ENCODE measurements at places on chromosomes 6 and 20.
A peak's percentile ranks its signal among the peaks of the same experiment; 100 is the strongest.

DNA sequence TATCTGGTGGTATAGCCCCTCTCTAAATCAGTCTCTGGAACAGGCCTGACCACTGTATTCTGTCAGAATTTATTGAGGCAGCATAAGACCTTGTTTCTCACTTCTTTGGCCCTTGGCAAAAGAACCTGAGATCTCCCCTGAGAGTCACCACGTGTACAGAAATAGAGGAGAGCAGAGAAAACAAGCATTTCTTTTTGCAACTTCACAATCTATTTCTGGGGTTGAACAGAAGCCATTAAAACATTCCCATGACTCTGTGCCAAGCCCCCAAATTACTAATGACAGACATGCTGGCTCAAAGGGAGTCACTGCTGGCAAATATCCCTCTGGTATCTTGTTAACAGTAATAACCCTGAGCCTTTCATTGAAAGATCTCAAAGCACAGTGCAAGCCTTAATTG, 395.3 kb downstream of the MAFB start:
- no peak for DNase-seq

DNA sequence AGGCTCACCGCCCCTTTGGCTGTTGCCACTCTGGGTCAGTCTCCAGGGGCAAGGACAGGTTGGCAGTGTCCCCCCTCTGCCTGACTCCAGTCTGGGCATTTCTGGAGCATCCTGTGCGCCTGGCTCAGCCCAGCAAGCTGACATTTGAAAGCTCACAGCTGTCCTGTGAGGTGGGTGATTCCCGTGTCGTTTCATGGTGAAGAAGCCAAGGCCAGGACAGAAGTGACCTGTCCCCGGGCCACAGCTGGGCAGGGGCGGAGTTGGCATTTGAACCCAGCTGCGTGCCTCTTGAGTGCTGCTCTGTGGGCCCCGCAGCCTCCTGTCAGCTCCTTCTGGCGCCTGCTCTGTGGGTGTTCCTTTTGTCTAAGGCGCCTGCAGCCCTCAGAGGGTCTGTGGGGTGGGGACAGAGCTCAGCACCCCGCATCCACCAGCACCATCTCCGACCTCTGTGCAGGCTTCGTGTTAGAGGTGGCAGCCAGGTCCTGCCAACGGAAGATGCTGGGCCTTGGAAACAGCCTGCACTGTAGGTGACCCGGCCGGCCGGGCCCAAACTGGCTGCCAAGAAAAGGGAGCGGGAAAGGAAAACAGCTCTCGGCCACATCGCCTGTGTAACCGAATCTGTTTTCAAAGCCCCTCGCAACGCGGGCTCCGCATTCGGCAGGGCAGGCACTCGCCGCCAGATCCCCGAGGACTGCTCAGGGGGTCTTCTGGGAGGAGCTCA, 5.8 kb upstream of the GATA5 start:
- no peak for DNase-seq

DNA sequence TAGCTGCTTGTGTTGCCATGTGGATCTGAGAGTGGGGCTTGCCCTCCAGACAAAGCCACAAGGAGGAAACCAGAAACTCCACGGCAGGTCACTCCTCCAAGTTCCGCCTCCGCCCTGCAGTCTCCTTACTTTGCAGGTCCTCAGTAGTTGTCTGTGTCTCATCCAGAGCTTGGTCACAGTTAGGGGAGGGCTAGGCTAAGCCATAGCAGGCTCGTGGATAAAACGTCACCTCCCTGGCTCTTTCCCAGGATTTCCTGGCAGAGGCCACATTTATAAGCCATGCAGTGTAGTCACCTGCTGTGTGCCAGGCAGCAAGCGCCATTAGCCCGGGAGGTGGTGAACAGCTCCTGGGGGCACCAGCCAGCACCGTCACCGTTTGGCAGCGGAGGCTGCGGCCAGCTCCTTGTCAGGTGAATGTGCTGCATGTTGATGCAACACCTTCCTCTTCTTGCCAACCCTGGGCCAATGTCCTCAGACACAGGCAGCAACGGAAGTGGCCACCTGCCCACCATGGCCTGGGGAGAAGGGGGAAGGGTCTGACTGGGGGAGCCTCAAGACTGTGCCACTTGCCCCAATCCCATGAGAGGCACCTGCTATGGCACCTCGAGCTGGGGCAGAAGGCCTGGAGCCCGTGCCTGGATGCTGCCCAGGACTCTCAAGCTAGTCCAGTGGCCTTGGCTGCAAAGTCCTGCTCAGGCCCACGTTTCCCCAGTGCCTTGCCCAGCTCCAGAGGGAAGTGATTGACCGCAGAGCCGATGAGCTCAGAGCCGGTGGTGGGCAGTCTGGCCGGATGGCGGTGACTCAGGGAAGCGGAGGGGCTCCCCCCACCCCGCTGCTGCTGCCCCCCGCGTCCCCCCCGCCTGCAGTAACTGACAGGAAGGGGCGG, 39.0 kb upstream of the SLCO4A1 start:
- peak; percentile 95 for DNase-seq

- no peak for DNase-seq
Measured at GRCh38 chr20:33676121-33676520, 1.9 kb upstream of the NECAB3 start.

GRCh38 chr6:37230104-37230503, 27.5 kb upstream of the TBC1D22B start:
- DNase-seq, result no peak

DNA sequence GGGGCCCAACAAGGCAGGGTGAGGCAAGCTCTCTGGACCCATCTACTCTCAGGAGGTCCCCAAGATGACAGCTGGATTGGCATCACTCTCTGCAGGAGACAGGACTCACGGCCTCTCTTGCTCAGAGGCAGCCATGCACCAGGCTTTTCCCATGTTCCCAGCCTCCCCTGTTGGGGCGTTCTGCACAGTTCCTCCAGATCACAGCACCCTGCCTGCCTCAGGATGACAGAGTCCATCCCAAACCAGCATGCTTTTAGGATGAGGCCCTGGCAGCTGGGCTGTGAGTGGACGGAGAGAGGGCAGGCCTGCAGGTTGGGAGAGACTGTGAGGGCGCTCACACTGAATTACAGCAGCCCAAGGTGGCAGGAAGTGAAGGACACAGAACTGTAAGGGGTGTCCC, 143.2 kb upstream of the MLN start:
- DNase-seq, result no peak

DNA sequence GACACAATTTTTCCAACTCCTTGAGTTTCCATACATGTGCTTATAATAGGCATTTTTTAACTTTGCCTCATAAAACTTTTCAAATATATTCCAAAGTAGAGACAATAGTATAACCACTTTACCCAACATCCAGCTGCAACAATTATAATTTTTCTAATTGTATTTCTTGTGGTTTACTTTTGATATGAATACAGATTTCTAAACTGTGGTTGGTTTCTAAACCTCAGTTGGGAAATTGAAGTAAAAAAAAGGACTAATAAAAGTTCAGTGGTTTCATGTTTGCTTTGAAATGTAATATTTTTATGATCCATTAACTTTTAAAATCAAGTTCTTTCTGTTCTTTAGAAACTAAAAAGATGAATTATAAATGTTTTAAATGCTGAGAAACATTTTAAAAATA, 40.0 kb downstream of the FRK start:
- DNase-seq, result no peak

DNA sequence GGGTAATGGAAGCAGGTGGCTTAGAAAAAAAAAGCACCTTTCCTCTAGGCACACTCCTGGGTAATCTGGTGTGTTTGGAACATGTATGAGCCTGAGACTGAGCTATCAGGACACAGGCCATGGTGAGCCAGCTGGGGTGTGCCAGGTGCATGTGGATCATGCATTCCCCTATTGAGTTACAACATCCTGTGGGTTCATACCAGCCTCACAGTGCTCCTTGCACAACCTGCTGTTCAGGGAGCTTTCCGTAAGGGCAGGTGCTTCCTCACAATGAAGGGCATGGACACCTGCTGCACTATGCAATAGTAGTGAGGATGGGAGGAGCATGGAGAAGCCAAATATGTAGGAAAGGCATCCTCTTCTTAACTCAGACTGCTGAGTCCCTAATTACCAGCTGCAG, 197.2 kb upstream of the SUPT3H start:
- DNase-seq, result no peak

- DNase-seq, result no peak
Measured at GRCh38 chr6:156174031-156174890, 602.9 kb upstream of the ARID1B start.

DNA sequence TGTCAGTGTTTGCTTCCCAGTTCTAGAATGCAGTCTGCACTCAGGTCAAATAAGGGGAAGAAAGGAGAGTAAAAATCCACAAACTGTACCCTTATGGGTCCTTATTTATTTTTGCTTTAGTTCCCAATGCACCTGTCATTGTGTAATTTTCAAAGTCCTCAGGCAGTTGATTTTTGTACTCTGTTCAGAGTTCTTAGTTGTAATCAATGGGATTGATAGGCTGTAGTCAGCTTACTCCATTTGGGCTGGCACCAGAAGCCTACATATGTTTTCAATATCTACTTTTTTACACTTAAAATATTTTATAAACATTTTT, 18.6 kb downstream of the AIG1 start:
- no peak for DNase-seq

DNA sequence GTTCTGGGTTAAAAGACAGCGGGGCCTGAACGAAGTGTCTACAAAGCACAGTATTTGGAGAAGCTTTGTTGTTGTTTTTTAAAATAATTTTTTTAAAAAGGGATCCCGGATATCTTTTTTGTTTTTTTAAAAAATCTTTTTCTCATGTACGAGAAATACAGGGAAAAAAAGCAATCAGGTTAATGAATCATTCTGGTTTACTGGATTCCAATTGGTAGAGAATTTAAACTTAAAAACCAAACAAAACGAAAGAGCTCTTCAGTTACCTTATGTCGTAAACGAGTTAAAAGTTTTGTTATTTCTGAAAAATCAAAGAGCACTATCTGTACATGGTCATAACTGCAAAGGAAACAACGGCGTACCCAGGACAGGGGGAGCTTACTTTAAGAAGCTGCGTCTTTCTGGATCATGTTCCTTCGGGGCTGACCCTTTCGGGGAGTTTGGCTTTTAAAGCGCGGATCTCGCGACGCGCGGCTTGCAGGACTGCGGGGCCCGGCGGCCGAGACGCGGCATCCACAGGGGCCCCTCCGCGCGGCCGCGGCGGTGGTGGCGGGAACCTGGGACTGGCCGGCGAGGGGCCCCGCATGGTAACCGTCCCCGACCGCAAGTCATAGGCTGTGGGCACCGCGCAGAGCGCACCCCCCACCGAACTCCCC, 927 bp downstream of the IL20RA start:
- peak; percentile 34 for DNase-seq

- no peak for DNase-seq
Measured at GRCh38 chr6:68086199-68086598, 548.9 kb upstream of the ADGRB3 start.

DNA sequence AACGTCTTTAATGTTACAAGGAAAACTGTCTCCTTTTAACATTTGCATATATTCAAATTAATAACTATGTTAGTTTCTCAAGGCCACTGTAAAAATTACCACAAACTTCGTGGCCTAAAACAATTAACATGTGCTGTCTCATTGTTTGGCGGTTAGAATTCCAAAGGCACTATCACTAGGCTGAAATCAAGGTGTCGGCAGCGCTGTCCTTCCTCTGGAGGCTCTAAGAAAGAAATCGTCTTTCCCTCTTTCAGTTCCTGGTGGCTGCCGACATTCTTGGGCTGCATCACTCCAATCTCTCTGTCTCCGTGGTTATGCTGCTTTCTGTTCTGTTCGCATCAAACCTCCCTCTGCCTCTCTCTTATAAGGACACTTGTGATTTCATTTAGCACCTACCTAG, 4.2 kb downstream of the TPD52L1 start:
- no peak for DNase-seq

DNA sequence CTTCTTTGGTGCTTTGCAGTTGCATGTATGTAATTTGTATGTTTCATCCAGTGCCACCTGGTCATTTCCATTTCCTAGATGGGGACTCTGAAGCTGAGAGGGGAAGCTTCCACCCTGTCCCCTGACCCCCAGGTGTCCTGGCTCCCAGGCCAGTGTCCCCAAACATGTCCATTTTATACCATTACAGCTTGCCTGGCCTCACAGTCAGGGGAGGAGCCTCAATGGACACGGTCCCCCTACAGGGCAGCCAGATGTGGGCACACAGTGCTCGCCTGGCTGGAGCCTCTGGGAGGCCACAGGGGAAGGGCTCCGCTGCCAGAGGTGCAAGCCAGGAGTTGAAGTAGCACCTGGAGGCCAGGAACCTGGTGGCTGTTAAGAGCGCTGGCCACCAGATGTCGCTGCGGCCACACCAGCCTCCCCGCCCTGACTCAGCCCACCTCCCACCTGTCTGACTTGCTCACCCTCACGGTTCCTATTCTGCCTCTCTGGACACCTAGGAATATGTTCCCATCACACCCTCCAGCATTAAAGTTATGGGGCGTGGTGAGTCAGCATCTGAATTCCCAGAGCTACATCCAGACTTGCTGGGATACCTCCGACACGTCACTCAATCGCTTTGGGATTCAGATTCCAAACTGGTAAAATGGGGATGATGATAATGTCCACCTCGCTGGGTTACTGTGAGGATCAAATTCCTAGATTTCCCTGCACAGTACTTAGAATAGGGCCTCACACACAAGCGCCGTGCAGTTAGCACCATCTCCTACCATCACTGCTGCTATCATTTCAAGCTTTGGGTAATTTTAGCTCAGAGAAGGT, 107.4 kb downstream of the SULF2 start:
- peak; percentile 55 for DNase-seq

GRCh38 chr20:49769048-49769581, 43.5 kb upstream of the SLC9A8 start:
- no peak for DNase-seq

GRCh38 chr6:135624402-135625295, 127.1 kb upstream of the AHI1 start:
- no peak for DNase-seq

DNA sequence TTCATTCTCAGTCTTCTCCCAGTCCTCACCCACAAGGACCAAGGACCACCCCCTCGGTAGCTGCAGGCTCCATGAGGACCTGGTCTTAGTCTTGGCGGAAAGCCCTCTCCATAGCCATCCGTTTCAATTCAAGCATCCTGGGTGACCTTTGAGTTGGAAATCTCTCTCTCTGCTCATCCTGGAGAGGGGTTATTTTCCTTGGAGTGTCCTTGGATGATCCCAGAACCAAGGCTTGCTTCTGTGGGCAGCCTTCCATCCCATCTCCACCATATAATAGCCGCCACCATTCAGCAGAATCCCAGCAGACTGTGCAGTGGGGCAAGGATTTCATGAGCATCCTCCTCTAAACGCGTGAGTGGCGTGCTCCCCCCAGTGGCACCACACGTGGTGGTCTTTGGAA, at the start of gene BPIFA2:
BPIFA2 (plus strand) TSS at position 301 of the 400 bp plus-strand sequence. CDS start 987 bp downstream, outside the sequence.
- no peak for DNase-seq

GRCh38 chr6:127206531-127207095, 60.1 kb upstream of the RNF146 start:
- no peak for DNase-seq

GRCh38 chr6:64034910-64035655, 399.5 kb downstream of the PHF3 start:
- DNase-seq, result no peak

GRCh38 chr6:168129292-168130167, 50.5 kb upstream of the FRMD1 start:
- DNase-seq, result no peak

DNA sequence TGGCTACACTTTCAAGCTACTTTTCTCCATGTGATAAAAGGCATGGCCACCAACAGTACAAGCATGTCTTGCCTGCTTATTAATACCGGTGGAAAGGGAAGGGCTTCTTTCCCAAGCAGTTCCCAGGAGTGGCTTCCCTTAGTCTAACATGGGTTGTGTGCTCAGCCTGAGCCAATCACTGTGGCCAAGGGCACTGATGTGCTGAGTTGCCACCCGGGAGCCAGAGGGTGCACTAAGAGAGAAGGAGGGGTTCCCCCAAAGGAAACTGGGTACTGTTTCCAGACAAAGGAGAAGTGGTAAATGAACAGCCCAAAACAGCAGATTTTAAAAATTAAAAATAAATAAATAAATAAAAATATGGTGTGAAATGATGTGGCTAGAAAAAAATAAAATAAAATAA, 68.5 kb downstream of the BANF2 start:
- DNase-seq, result no peak
